ENCODE measurements at places on chromosomes 4 and X.

- DNase-seq: no peak
These were observed 165.3 kb upstream of the FAM241A start for GRCh38 chr4:111979921-111980320.

DNA sequence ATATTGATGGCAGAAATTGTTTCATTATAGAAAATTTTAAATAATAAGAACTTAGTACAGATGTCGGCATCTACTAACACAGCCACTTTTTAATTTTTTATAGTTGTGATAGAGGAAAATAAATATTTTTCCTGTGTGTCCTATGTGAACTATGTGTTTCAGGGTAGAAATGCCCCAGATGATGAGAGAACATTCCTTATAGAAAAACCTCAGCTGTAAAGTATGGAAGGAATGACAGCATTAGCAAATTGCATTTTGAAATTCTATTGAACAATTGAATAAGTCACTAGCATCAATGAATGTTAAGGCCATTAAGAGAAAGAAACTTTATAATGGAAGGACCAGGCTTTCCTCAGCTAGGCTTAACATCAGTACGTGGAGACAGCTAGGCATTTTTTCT, 149.2 kb downstream of the CFAP299 start:
- DNase-seq: no peak

GRCh38 chrX:13888284-13888683, 71.4 kb upstream of the GPM6B start:
- DNase-seq: peak; percentile 38

DNA sequence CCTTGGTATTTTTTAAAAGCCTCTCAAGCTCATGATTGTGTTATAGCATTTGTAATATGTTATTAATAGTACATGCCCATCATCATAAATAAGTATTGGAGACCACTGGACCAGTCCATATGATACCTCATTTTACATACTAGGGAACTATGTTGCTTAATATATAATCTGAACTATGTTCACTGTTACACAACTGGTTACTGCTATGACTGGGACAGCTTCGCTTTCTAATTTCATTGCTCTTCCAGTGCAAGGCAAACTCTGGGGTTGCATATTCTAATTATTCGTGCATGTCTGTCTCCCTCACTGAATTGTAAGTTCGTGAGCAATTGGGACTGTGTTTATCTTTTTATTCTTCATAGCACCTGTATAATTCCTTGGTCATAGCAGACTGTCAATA, 330.5 kb downstream of the RAPGEF2 start:
- no peak for DNase-seq

DNA sequence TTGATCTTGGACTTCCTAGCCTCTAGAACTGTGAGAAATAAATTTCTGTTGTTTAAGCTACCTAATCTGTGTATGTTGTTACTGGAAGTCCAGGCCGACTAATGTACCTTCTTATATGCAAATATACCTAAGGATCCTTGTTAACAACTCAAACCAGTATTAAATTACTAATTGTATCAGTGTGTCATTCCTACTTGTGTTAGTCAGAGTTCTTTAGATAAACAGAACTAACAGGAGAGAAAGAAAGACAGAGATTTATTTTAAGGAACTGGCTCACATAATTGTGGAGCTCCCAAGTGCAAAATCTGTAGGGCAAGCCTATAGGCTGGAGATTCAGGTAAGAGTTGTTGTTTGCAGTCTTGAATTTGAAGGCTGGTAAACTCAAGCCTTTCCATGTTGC, 120.0 kb downstream of the ADGRL3 start:
- DNase-seq: no peak

- DNase-seq: no peak
These were observed 6.7 kb downstream of the NUP62CL start for GRCh38 chrX:107199491-107199890.

DNA sequence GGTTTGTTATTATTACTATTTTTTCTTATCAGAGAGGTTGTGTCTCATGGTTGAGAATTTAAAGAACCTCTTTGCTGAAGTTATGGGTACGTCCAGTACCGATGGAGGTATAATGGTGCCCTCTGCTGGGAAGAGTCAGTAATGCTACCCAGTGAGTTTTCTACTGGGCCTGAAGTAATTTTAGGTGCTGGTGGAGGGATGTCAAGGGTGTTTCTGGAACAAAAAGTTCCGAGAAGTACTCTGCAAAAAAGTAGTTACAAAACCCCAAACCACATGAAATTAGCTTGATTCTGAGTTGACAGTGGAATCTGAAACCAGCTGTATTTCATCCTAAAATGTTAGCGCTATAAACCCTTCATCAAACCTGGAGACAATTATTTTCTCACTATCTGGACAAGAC, 102.5 kb upstream of the MID1 start:
- peak; percentile 37 for DNase-seq

DNA sequence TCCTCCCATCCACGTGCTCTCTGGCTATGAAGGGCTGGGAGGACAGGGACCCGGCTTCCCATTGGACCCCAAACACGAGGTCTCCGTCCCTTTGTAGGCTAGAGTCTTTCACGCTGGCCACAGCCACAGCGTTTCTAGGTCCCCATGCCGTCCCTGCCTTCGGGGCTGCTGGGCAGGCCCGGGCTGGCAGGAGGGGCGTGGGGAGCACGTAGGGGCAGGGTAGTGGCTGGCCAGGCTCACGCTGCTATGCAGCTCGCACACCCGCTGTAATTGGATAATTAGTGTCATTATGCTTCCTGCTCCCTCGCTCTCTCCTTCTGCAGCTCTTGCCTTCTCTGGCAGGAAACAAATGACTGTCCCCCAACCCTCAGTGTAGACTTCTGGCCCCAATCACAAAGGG, 9.8 kb downstream of the ATP2B3 start:
- no peak for DNase-seq

GRCh38 chr4:104901438-104901837, 245.2 kb upstream of the TET2 start:
- DNase-seq: peak; percentile 42

DNA sequence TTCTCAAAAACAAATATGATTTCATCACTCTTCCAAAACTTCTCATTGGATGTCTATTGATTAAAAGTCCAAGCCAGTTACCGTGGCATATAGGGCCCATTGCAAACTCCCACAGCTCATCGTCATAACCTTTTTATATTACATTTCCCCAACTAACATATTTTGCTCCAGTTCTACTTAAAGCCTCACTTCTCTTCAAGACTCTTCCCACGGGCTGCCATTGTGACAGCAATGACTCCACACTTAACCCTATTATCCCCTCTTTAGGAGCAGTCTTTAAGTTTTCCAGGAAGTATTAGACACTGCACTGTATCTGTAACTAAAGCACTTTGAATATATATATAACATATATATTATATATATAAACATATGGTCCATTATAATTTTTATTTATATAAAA, 44.5 kb downstream of the DTHD1 start:
- DNase-seq: no peak

DNA sequence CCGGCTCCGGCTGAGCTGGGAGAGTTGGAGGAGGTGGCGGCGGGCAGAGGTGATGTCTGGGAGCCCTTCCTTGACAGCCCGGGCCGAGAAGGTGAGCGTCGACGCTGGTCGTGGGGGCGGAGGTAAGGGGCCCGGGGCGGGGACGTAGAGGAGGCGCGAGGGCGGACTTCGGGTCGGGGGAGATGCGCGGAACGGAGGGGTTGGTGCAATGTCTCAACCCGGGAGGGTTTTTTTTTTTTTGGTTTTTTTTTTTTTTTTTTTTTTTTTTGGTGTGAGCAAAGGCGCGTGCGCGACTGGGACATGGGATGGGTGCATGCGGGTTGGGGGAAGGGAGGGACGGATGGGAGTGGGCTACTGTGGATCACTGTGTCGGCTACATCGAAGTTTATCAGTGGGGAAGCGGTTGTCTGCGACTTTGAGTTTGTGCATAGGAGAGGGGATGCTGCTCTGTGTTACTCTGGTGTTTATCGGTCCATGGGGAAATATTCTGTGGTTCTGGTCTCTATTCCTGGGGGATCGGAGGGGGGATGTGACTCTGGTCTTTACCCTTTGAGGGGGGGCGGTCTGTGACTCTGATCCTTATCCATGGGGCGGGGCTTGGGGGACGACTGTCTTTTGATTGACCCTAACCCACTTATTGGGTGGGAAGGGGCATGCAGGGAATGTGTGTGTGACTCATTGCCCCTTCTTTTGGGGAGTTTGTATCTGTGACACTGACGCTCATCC, 537 bp downstream of the RBM10 start:
- no peak for DNase-seq

DNA sequence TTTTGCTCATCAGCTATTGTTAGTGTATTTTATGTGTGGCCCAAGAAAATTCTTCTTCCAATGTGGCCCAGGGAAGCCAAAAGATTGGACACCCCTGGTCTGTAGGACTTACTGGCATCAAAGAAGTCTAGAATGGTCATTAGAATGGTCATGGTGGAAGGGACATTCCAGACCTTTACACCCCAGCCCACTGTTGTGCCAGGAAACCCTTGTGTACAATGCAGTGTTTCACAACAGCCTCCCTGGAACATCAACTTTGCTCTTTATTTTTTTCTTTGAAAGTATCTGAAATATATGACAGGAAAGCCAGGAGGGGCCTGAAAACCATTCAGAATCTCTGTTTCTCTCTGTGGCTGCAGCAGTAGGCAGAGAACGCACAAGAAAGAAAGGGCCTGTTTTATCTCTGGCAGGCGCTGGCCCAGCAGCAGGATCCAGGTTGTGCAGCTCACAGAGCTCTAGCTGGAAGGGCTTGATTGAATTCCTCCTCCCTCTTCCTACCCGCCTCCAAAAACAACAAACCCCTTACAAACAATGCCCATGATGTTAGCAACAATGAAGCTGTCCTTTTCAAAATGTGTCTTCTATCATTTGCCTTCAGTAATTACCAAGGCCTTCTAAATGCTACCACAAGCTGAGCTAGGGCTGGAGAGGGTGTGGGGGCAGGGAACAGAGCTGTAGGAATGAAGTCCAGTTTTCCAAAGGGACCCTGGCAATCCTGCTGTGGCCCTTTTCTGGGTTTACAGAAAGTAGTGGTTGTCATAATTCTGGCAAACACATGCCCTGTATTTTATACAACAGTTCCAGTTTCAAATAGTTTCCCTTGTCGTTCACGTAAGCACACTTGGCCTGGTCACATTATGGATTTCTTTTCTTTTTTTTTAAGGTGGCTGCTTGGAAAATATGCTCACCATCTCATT, 32.3 kb upstream of the TFDP3 start:
- no peak for DNase-seq

DNA sequence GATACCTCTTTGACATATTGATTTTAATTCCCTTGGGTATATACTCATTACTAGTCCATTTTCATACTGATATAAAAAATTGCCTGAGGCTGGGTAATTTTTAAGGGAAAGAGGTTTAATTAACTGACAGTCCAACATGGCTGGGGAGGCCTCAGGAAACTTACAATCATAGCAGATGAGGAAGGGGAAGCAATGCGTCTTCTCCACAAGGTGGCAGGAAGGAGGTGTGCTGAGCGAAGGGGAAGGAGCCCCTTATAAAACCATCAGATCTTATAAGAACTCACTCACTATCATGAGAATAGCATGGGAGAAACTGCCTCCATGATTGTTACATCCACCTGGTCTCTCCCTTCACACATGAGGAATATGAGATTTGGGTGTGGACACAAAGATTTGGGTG, 42.4 kb downstream of the MSX1 start:
- DNase-seq: no peak

GRCh38 chrX:41332408-41333002, 1.5 kb upstream of the DDX3X start:
- DNase-seq: peak; percentile 44

DNA sequence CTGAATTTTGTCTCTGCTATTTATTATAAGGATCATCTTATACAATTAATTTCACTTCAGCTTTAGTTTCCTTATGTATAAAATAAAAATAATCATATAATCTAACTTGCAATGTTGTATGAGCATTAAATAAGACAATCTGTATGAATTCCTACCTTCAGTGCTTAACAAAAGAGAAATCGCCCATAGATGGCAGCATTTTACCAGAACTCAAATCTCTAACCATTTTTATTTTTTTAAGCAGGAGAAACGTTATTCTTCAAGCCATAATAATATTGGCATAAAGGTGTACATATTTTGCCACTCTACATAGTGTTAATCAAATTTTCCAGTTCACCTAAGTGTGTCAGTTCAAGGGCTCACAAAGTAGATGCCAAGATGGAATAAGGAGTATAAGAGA, 78.8 kb downstream of the TMEM47 start:
- DNase-seq: no peak
